H1 (cell line): ENCODE measurements at places on chromosomes 7 and 10. TPM values are rescaled to one million over a fixed set of nuclear protein-coding genes. Genes with fewer than 3 reads are reported as not detected.

The LIPN gene
- not detected in 2 replicates for total RNA-seq

- DNase-seq = no peak
- no peaks in the 10 kb centered on the region for H3K27me3 ChIP-seq
- H3K4me3 ChIP-seq = no peak overlapping the region
- H3K27ac ChIP-seq = no peak overlapping the region
- no peaks in the 10 kb centered on the region for H3K4me1 ChIP-seq
Observed at GRCh38 chr7:109049366-109049765, 479.7 kb downstream of the DNAJB9 start.

- no peak overlapping the region for H3K4me3 ChIP-seq
- DNase-seq = no peak
- no peaks in the 10 kb centered on the region; the same call in 1 of the 2 replicates for H3K4me1 ChIP-seq
- no peak overlapping the region for H3K27ac ChIP-seq
- no peaks in the 10 kb centered on the region for H3K36me3 ChIP-seq
Observed at GRCh38 chr7:106744563-106745091, 83.7 kb upstream of the CCDC71L start.

GRCh38 chr7:12943781-12944180 lies 256.3 kb downstream of the ARL4A start:
- no peaks in the 10 kb centered on the region for H3K4me1 ChIP-seq
- no peaks in the 10 kb centered on the region for H3K36me3 ChIP-seq
- no peak overlapping the region for H3K27ac ChIP-seq
- DNase-seq = no peak
- no peak overlapping the region for H3K4me3 ChIP-seq
